Endothelial cell of umbilical vein (primary cell): ENCODE measurements at places on chromosomes 1 and 21. TPM values are rescaled to one million over a fixed set of nuclear protein-coding genes. Genes with fewer than 3 reads are reported as not detected.

DNA sequence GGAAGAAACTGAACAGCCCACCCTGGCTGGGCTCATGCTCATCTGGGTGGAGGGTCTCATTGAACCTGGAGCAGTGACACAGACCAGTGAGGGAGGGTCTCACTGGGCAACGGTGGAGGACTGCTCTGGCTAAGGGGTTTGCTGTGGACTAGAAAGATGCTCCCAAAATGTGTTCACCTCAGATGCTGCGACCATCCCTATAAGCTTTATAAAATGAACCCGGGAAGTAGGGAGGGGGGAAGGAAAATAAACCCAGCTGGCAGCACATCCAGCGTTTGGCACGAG, 34.5 kb upstream of the LBR start:
- no peak for DNase-seq

DNA sequence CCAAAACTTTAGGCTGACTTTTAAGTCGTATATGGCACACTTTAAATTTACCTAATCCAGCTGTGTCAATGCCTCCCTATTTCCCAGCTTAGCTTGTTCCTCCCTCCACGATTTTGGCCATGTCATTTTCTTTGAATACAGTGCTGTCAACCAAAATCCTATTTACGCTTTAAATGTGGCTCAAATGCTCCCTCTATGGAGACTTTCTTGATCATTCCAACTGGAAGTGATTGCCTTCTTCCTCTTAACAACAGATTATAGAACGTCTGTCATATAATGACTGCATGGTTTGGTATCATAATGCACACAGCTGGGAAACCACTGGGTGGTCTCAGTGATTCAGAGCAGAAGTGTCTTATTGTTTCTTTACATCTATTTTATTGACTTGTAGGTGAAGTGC, 18.9 kb upstream of the BATF3 start:
- DNase-seq, result peak; percentile 24

- DNase-seq, result no peak
These were observed 739 bp upstream of the IFI6 start for GRCh38 chr1:27672750-27673112.

- peak; percentile 11 for DNase-seq
These were observed 1512.7 kb upstream of the TPTE start for GRCh38 chr21:9008636-9009035.

DNA sequence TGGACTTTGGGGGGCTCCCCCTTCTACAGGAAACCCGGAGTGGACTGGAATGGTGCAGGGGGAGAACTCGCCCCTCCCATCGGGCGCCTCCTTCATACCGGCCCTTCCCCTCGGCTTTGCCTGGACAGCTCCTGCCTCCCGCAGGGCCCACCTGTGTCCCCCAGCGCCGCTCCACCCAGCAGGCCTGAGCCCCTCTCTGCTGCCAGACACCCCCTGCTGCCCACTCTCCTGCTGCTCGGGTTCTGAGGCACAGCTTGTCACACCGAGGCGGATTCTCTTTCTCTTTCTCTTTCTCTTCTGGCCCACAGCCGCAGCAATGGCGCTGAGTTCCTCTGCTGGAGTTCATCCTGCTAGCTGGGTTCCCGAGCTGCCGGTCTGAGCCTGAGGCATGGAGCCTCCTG, at the start of gene TNFRSF14:
TNFRSF14 (plus strand) TSS at position 95 of the 401 bp plus-strand sequence; CDS start at position 389, 294 bp downstream.
- DNase-seq, result peak; percentile 65

The SPAG17 gene
- total RNA-seq, result not detected in 2 replicates

- no peak for DNase-seq
These were observed 52.0 kb upstream of the FAM20B start for GRCh38 chr1:178973652-178974101.

DNA sequence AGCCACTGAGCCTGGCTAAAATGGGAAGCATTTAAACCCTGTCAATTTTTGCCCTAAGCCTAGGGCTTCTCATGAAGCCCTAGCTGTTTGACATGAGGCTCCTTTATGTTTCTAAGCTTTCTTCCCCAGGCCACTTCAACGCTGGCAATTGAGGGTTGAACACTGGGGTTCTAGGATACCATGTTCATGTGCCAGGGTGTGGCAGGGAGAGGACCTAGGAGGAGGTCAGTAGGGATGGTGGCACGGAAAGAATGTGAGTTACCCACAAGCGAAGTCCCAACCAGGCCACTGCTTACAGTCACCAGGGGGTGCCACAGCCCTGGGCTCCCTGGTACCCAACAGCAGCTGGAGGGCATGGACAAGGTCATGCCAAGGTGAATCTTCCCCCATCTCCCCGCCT, 90.8 kb upstream of the AJAP1 start:
- DNase-seq, result no peak

The LCE2B gene
- total RNA-seq, result not detected in 2 replicates

GRCh38 chr1:31900790-31901189, 37.4 kb downstream of the PTP4A2 start:
- DNase-seq, result no peak

GRCh38 chr21:46144464-46145070, 10.8 kb downstream of the FTCD start:
- DNase-seq, result no peak

DNA sequence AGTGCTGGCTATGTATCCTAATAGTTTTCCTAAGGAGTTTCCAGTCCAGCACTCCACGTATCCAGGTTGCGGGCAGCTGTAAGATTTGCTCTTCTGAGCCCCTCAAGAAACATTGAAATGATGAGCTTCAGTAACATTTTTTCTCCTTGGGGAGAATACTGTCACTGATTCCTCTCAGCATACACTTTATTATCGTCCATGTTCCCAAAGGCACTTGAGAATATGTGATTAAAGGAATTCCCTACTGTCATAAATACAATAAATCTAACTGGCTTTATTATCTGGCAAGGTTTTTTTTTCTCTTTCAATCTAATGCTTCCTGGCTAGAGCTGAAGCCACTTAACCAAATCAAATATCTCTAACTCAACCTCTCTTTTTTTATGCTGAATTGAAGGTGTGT, 359.2 kb upstream of the PKN2 start:
- no peak for DNase-seq

DNA sequence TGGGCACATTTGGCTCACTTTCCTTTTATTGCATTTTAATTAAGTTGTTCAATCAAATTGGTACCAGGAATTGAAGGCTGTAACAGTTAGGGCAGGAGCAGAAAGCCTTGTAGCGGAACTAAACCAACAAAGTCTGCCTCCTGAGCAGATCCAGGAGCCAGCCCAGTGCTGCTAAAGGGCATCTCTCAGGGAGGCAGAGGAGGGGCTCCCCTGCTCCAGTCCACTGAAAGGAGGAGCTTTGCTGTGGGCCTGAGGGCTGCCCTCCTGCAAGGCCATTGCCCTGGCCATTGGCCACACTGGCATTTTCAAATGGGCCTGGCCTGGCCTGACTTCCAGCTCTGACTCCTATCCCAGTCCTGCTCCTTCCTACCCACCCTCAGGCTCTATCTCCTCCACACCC, 3.7 kb upstream of the TRABD2B start:
- no peak for DNase-seq

The TSPAN2 gene
- 2.4 and 5.0 TPM in 2 replicates for total RNA-seq

DNA sequence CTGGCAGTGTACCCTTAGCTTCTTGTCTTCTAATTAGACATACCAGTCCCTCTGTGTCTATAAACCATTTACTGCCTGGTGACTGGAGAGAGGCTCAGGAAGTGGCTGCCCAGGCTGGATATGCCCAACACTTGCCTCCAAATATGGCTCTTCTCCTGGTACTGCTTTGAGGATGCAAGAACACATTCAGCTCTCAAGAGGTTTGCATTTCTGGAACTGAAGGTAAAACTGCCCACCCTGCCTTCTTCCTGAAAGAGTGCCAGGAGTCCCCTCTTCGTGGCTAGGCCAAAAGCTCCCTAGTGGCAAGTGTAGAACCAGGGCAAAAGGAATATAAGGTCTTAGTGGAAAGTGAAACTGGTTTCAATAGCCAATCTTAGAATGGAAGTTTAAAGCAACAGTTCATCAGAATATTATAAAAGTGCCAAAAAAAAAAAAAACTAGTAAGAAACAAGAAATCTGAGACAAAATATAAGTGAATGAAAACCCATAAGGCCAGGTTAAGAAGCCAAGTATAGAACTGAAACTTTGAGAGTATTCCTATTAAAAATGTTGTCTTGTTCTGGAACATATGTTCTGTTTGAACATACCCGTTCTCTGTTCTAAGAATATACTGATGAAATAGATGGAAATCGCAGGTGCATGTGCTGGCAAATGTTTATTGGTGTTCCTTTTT, 77.2 kb upstream of the CTTNBP2NL start:
- DNase-seq, result no peak

- DNase-seq, result no peak
These were observed 1342.7 kb upstream of the ADGRL4 start for GRCh38 chr1:80349218-80349617.

The FCRL5 gene
- not detected in 2 replicates for total RNA-seq

DNA sequence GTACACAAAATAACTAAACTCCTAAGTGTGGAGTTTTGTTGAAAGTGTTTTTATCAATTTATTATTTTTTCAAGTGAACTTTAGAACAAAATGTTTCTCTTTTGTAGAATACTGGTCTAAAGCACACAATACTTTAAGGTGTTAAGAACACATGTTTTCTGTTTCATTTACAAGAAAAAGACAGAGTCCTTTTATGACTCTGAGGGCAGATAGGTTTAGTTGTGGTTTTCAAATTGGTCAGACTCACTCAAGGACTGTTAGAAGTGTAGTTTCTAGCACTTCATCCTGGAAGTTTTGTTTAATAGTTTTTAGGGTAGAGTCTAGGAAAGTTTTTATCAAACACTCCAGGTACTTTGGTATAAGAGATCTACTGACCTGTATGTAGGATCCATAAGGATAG, 376.5 kb downstream of the LRRIQ3 start:
- no peak for DNase-seq

The LCE6A gene
- total RNA-seq, result not detected in 2 replicates

The LPGAT1 gene
- total RNA-seq, result 46.0 and 49.5 TPM in 2 replicates

The GNL2 gene
- 55.5 and 57.1 TPM in 2 replicates for total RNA-seq

- DNase-seq, result no peak
These were observed 3.2 kb downstream of the SLC2A1 start for GRCh38 chr1:42955311-42956063.

The C1orf87 gene
- not detected in 2 replicates for total RNA-seq

The ETV3L gene
- total RNA-seq, result not detected in 2 replicates

DNA sequence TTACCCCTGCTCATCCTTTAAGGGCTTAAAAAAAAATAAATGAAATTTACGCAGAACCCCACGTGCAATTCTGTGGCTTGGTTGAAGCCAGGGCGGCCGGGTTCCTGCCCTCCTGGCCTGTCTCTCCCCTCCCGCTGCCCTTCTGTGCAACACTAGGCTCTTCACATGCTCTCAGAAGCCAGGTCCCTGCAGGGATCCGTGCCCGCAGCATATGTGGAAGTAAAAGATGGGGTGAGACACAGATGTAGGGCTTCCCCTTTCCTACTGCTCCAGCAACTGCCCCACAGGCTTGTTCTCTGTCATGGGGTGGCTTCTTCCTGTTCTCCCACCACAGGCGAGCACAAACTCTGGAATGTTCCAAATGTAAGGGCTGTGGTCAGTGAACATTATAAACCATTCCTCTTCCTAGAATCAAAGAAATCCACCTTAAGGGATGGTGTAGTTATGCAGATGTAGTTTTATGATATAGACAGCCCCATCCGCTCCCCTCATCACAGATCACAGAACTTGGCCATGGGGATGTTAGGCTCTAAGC, 535.4 kb downstream of the KIF26B start:
- no peak for DNase-seq

DNA sequence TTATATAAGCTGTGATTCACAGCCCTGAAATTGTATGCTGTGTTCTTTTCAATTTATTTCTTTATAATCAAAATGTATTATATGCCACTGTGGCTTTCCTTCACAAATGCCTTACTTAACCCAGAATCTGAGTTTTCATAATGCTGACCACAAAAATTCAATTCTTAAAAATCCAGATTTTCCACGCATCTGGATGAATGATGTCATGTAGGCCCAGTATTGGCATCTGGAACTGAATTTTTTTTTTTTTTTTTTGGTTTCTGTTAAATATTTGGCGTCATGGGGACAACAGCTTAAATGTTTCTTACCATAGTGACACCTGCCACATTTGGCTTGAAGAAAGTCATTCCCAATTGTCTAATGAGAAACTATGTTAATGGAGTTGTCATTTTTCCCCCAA, 296.8 kb downstream of the TM2D1 start:
- no peak for DNase-seq

- DNase-seq, result no peak
These were observed 34.4 kb downstream of the ADAMTS1 start for GRCh38 chr21:26810676-26811415.
